IMR-90 (cell line): ENCODE measurements at places on chromosomes 13 and 19. TPM values are rescaled to one million over a fixed set of nuclear protein-coding genes. Genes with fewer than 3 reads are reported as not detected.

FFAR1 gene
- polyA plus RNA-seq = not detected in 2 replicates

ZNF223 gene
- 2.1 and 2.3 TPM in 2 replicates for polyA plus RNA-seq

NALCN gene
- polyA plus RNA-seq = 2.0 and 2.9 TPM in 2 replicates

NLRP4 gene
- polyA plus RNA-seq = not detected in 2 replicates

NFKBIB gene
- polyA plus RNA-seq = 25.5 and 36.2 TPM in 2 replicates

NANOS3 gene
- 0.63 and 0.85 TPM in 2 replicates for polyA plus RNA-seq

LILRB1 gene
- not detected in 2 replicates for polyA plus RNA-seq

OVOL3 gene
- not detected in 2 replicates for polyA plus RNA-seq

CHST8 gene
- polyA plus RNA-seq = not detected in 2 replicates
